Activated CD4-positive, alpha-beta T cell treated with anti-CD3 and anti-CD28 coated beads, Interleukin-2, amount 10 ng/mL, durations not matched to agents 7 days and 5 days (primary cell): ENCODE measurements at places on chromosomes 2 and 18. TPM values are rescaled to one million over a fixed set of nuclear protein-coding genes. Genes with fewer than 3 reads are reported as not detected.

DNA sequence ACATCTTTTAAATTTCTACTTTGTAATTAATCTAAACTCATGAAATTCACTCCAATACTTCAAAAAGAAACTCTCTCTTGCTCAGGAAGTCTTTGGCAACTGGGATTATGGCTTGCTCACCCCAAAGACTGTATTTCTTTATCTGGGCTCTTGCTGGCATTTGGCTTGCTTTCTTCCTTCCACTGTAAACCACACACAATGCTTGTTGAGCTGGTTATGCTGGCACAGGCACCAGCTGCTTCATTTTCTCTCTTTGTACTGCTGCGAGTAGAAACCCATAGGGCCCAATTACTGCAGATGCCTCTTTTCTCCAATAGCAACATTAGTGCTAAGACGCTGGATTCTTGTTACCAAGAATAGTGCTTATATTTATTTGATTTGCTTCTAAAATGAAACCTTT lies 51.4 kb downstream of the SLC38A11 start:
- no peak for DNase-seq

DNA sequence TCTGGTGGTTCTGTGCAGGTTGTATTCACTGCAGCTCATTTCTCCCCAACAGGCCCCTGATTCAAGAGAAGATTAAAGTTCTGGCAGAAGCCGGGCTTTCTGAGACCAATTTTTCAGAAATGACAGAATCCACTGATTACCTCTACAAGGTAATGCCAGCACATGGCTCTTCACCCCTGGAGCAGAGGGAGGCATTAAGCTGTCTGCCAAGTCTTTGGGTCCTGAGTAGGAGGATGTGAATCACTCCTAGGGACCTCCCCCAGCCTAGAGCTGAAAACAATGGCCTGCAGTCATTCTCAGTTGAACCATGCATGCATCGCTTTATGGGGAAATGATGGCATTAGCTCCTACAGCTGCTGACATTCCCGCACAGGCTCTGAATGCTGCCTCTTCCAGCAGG lies 20.5 kb upstream of the RPL37A start:
- no peak for DNase-seq

- DNase-seq: no peak
Measured at GRCh38 chr18:42157878-42158277, 202.8 kb downstream of the PIK3C3 start.

DNA sequence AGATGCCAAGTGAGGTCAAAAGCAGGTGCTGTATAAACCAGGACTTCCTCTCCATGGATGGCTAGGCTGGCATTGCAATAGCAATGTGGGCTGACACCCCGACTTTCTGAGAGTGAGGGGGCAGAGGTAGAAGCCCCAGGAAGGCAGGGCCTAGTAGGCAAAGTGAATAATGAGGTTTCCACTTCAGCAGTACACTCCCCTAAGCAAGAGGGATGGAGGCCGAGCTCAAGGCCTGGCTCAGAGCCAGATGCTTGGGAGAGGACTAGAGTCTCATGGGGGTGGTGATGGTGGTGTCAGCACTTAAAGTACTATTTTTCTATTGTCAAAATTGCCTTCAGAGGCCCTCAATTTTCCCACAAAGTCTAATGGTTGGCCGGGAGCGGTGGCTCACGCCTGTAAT lies 41.6 kb upstream of the HK2 start:
- no peak for DNase-seq

- DNase-seq: no peak
Measured at GRCh38 chr18:11877497-11878135, 26.4 kb downstream of the CHMP1B start.

DNA sequence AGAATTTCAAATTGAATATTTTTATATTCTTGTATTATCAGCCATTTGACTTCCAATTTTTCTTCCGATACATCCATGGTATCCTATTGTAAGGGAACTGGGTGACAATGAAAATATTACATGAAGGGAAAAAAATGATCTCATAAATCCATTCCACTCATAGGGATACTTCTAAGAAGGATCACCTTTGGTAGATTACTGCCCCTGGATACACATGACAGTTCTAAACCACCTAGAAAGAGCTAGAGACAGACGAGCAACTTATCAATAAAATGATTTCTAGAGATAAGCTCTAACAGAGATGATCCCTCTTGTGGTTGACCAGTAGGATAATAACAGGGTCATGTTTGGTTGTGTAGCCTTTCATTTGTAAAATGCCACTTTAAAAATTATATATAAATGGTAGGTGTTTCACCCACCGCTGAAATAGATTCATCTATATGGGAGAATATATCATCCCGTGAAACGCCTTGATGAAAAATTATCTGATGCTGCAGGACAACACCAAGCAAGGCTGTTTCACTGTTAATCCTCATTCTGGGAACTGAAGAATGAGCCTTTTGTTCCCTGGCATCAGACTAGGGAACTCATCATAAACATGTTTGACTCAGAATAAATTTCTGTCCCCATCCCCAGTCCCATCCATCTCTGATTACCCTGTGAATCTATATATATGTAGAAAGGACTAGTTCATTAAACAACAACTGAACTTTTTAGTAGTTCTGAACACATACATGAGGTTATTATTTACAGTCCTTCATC lies 180.0 kb downstream of the TCF4 start:
- no peak for DNase-seq

- no peak for DNase-seq
Measured at GRCh38 chr2:19845323-19845920, 56.4 kb downstream of the TTC32 start.

- DNase-seq: no peak
Measured at GRCh38 chr18:57931038-57931437, 113.0 kb upstream of the NEDD4L start.

- DNase-seq: no peak
Measured at GRCh38 chr2:239462191-239462515, 61.3 kb upstream of the HDAC4 start.

GRCh38 chr2:236119003-236119402 lies 49.2 kb downstream of the GBX2 start:
- DNase-seq: no peak

DNA sequence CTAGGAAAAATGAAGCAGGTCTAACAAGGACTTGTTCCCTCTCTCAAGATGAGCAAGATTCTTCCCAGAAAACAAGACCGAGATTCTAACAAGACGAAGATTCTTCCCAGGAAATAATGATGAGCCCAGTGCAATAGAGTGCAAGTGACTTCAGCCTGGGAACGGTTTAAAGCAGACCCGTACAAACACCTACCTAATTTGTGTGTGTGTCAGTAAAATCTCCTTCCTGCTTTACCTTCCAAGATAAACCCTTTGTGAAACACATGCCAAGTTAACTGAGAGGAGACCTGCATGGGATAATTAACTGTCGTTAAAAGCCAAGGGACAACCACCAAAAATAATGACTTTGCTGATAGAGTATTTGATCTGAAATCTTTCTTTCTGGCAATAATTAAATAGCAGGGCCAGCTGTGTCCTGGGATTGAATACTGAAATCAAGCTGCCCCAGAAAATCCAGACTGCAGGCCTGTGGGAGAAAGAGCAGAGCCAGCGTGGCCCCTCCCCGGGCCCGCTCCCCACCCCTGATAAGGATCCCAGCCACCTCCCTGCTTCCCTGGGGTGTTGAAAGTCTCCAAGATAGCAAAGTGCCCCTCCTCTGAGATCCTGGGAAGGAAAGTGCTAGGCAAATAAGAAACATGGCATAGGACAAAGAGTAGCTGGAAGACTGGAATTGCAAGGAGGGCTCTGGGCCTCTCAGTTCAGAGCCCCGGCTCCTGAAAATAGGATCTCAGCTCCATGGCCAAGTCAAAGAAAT lies 145.5 kb downstream of the CYP26B1 start:
- no peak for DNase-seq

DNA sequence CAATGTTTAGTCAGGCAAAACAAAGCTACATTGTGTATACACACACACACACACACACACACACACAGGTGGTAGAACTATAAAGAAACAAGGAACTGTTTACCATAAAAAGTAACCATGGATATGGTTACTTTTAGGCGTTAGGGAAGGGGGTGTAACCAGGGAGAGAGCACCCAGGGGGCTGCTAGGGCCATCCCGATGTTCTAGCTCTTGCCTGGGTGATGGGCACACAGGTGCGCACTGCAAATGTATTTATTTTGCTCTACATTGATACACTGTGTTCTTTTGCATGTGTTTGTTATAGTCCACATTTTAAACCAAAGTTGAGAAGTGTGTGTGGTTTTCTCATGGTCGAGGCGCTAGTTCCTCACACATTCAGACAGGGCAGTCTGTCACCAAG lies 69.8 kb upstream of the MYCN start:
- no peak for DNase-seq

- DNase-seq: peak; percentile 60
Measured at GRCh38 chr2:127049927-127050802, 56.8 kb downstream of the BIN1 start.

GRCh38 chr18:4299395-4299794 lies 155.7 kb downstream of the DLGAP1 start:
- DNase-seq: no peak

DNA sequence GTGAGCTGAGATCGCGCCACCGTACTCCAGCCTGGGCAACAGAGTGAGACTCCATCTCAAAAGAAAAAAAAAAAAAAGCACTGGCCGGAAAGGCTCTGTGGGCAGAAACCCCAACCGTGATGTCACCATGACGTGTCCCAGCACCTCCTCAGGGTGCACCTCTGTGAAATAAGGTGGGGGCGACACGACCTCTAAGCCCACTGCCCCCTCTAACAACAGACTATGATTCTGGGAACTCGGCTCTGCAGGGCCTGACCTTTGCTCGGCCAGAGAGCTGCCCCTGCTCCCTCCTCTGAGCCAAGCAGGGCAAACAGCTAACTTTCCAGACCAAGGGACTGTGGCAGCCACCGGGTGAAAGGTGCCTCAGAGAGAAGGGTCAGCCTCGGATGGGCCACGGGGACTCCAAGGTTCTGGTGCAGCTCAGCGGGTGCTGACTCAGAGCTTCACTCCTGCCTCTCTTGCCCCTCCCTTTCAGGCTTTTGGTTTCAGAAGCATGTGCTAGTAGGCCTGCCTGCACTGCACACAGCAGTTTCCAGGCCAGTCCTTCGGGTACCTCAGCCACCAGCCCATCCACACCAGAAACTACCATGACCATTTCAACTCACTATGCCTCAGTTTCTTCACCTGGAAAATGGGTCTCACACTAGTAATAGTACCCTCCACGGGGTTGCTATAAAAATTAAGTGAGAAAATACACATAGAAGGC lies 8.0 kb downstream of the TMBIM1 start:
- DNase-seq: peak; percentile 68

- no peak for DNase-seq
Measured at GRCh38 chr2:120632796-120633646, 102.6 kb upstream of the GLI2 start.

GRCh38 chr2:51472300-51472699 lies 440.4 kb upstream of the NRXN1 start:
- DNase-seq: no peak

DNA sequence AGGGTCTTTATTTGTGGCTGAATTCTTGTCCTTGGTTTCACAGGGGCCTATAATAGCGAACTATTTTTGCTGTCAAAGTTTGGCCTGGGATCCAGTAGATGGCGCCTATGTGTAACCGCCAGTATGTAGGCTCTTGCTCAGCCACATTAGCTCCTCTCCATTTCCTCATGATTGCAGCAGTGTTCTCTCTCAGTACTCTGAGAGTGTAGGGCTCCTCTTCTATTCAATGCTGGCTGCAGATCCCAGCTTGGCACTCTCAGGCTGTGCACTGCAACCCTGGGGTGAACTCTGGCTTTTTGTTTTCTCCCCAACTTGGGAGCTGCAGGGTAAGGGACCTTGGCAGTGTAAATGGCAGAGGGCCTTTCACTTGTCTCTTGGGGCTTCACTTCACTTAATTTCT lies 344.6 kb upstream of the CHAC2 start:
- peak; percentile 17 for DNase-seq

GRCh38 chr2:242046206-242046826 lies 176.8 kb downstream of the RTP5 start:
- DNase-seq: no peak

The ANKRD30B gene
- total RNA-seq: not detected

The ABCG8 gene
- total RNA-seq: not detected

The CD8A gene
- 0.77 TPM for total RNA-seq

The IL1R1 gene
- total RNA-seq: 1.3 TPM

The PASK gene
- total RNA-seq: 62.0 TPM

The MERTK gene
- total RNA-seq: 0.20 TPM

The DSG1 gene
- total RNA-seq: not detected

The COBLL1 gene
- total RNA-seq: not detected

The AKAIN1 gene
- total RNA-seq: not detected

The PTPRN gene
- total RNA-seq: not detected

The FBXO41 gene
- 20.2 TPM for total RNA-seq

The COLEC11 gene
- total RNA-seq: not detected

The CCDC141 gene
- total RNA-seq: 10.8 TPM
